ENCODE measurements at places on chromosomes 5 and 9.

GRCh38 chr9:108468364-108468763, 387.4 kb downstream of the ACTL7B start:
- ATAC-seq, result no peak

GRCh38 chr9:136901516-136902258, 15.4 kb downstream of the TRAF2 start:
- peak; percentile 75 for ATAC-seq

- no peak for ATAC-seq
These were observed 6.6 kb upstream of the CEMIP2 start for GRCh38 chr9:71774920-71775319.

GRCh38 chr9:116208417-116209232, 55.0 kb downstream of the PAPPA start:
- no peak for ATAC-seq

DNA sequence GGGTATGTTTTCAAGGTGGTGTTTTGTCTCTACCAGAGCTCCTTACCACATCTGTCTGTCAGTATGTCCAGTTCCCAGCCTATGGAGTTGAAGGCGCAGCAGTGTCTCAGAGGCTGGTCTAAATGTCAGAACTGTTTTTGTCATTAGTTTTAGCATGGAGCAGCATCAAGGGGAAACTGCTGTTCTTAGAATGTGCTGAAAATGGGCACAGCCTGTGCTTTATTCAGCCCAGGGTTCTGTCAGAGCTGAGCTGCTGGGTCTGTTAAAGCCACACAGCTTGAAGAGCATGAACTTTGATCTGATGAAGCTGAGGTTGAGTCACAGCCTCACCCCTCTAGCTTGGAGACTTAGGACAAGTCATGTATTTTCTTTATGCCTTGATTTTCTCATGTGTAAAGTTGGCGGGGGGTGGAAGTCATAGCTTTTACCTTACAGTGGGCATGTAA, 71.9 kb downstream of the RALGPS1 start:
- ATAC-seq, result peak; percentile 50
